Hematopoietic multipotent progenitor cell treated with erythropoietin and hydrocortisone succinate and interleukin-3 and kit ligand, for 15 days (in vitro differentiated cells): ENCODE measurements at places on chromosomes 7 and 10.

- DNase-seq: no peak
Observed at GRCh38 chr7:6709808-6710207, 3.1 kb upstream of the ZNF12 start.

- DNase-seq: peak; percentile 45
Observed at GRCh38 chr10:43409385-43410109, 561 bp upstream of the HNRNPF start.

DNA sequence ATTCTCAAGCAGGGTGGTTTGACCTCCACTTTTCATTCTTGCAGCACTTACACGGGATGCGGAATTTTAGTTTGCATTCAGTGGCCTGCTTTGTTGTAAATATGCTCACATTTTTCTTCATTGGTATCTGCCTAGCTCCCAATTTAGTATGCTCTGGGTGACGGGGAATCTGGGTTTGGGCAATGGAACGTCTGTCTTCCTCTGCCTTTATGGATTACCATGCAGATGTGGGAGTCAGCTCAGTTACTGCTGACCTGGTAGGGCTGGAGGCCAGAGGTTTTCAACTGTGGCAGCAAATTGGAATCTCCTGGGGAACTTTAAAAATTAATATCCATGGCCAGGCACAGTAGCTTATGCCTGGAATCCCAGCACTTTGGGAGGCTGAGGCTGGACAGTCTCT lies 161.6 kb downstream of the CAMK1D start:
- no peak for DNase-seq

- no peak for DNase-seq
Observed at GRCh38 chr7:4726566-4726965, 44.5 kb downstream of the FOXK1 start.

DNA sequence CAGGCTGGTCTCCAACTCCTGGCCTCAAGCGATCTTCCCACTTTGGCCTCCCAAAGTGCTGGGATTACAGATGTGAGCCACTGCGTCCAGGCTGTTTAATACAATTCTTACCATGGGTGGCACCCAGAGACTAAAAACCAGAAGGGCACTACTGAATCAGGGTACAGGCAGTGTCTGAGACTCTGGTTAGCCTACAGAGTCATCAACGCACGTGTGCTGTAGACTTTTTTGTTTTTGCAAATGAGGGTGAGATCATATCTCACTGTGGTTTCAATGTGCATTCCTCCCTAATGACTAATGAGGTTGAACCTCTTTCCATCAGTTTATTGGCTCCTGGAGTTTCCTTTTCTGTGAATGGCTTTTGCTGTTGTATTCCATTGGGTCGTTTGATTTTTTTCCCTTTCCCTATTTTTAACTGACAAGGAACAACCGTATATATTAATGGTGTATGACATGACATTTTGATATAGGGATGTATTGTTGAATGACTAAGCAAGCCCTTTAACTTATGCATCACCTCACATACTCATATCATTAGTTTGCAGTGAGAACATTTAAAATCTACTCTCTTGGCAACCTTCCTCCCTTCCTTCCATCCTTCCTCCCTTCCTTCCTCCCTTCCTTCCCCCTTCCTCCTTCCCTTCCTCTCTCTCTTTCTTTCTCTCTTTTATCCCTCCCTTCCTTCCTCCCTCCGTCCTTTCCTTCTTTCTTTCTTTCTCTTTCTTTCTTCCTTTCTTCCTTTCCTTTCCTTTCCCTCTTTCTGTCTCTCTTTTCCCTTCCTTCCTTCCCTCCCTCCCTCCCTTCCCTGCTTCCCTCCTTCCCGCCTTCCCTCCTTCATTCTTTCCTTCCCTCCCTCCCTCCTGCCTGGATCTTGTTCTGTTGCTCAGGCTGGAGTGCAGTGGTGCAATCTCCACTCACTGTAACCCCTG lies 9.3 kb upstream of the TMEM270 start:
- peak; percentile 65 for DNase-seq

DNA sequence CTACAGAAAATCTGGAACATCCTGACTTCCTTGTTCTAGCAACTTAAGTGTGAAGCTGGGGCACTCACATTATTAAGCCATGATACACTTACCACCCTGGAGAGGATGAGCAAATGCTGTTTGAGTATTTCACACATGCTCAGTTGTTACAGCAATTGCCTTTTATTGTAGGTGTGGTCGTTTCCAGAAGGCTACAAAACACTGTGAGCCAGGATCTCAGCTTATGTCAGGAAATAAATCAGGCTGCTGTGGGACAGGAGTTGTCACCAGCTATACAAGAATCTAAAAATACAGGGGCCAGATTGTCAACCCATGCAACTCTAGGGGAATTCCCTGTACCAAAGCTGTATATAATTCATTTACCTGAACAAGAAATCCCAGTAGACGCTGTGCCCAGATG lies 273.3 kb upstream of the SP4 start:
- no peak for DNase-seq
